CD14-positive monocyte (primary cell): ENCODE measurements at places on chromosomes 4 and X.

DNA sequence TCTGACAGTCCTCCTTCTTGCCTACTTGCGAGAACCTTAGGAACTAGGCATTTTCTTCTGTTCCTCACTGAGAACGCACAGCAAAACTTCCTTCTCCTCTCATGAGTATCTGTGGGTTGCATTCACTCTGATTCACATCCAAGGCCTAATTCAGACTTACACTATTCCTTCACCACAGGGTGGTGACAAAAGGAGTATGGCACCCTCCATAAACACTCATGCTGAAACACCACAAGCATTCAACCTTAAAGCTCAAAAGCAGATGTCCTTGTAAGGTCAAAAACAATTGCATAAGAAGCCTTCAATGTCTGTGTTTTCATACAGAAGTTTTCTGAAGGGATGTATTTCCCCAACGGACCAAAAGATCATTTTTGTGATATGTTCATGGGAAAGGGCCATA lies 147.3 kb downstream of the CORIN start:
- no peak for DNase-seq

DNA sequence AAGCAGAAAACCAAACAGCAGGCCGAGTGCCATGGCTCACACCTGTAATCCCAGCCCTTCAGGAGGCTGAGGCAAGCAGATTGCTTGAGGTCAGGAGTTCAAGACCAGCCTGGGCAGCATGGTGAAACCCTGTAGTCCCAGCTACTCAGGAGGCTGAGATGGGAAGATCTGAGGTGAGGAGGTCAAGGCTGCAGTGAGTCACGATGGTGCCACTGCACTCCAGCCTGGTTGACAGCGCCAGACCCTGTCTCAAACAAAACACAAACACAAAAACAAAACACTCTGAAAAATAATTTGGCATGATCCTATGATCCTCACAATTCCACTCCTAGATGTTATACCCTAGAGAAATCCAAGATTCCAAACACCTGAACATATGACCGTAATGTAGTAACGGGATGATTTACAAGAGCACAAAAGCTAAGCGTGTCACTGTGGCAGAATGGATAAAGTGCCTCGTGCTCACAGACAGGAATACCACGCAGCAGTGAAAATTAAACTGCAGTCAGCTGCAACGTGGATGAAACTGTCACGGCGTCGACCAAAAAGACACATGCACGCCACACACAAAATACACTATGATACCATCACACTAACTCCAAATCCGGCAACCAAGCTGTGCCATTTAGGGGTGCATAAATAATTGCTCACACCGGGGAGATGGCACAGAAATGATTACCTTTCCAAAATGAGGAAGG lies 1.7 kb downstream of the NELFA start:
- DNase-seq = no peak

- DNase-seq = no peak
Measured at GRCh38 chrX:154517101-154517781, 1.2 kb upstream of the FAM3A start.

GRCh38 chr4:100359441-100359840 lies 158.4 kb downstream of the EMCN start:
- DNase-seq = no peak

DNA sequence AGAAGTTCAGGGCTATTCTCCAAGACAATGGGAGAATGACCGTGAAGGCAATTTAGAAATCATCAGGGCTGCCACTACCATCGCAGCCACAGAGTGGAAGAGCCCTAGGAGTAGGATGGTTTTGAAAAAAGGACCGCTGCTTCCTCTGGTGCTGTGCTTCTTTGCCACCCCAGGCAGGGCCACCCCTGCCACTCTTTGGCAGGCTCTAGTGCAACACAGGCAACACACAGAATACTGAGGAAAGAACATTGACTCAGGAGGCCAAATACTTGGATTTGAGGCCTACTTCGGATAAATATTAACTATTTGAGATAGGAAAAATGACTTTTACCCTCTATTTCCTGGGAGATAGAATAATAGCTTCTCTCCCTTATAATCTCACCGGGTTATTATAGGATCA lies 228.9 kb upstream of the BOD1L1 start:
- no peak for DNase-seq

GRCh38 chr4:41797260-41797659 lies 48.7 kb upstream of the PHOX2B start:
- DNase-seq = no peak

DNA sequence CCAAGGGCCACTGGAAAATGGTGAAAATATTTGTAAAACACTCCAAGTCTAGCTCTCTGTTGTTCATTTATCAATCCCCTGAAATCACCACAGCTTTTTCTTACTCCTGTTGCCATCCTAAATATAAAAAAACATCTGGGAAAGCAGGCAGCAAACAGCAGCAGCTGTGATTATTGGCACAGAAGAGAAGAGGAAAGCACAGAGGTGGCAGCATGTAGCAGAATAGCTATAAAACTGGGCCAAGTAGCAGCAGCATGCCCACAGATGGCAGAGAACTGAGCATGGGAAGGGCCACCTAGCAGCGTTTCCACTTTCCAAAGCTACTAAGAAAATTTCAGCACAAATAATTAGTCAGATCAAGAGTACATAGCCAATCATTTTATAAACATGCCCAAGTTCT lies 307.2 kb downstream of the SLC7A11 start:
- no peak for DNase-seq

- DNase-seq = peak; percentile 51
Measured at GRCh38 chrX:129606918-129607317, 47.8 kb downstream of the APLN start.

DNA sequence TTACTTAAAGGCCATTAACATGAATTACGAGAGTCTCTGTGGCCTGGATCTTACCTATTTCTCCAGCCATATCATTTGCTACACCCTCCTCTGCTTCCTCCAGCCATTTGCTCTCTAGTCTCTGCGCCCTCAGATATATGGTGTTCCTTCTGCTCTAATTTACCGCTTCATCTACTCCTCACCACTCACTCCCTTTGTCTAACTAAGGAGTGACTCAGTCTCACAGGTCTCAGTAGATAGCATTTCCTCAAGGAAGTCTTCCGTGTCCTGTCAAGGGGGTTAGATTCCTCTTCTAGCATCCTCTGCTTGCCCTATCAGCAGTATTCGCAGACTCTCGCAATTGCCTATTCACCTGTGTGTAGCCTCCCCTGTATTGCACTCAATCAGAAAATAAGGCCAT lies 892.1 kb upstream of the INTU start:
- no peak for DNase-seq

GRCh38 chrX:23103546-23103945 lies 103.8 kb downstream of the DDX53 start:
- no peak for DNase-seq

GRCh38 chr4:119525005-119525749 lies 103.4 kb downstream of the PDE5A start:
- DNase-seq = no peak
